ENCODE measurements at places on chromosomes 6 and 20. TPM values are rescaled to one million over a fixed set of nuclear protein-coding genes. Genes with fewer than 3 reads are reported as not detected.
A peak's percentile ranks its signal among the peaks of the same experiment; 100 is the strongest.

GRCh38 chr6:151036869-151037680, 171.6 kb downstream of the MTHFD1L start:
- no peaks in the 10 kb centered on the region for H3K27me3 ChIP-seq
- DNase-seq: no peak
- no peaks in the 10 kb centered on the region for H3K36me3 ChIP-seq
- no peak overlapping the region for H3K27ac ChIP-seq
- H3K4me1 ChIP-seq: no peaks in the 10 kb centered on the region

DNA sequence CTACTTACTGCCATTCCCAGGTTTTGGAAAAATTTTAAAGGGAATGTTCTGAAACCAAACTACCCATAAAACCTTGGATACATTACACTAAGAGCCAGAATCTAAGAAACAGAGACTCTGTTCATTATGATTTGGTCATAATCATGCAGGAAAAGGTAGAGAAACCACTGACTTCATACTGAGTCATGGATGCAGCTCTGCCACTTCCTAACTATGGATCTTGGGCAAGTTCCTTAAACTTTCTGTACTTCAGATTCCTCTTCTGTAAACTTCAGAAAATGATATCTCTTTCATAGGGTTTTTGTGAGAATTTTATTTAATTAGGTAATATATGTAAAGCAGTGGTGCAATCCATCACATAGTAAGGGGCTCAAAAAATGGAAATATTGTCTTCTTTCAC, 20.0 kb downstream of the PLA2G7 start:
- H3K36me3 ChIP-seq: no peaks in the 10 kb centered on the region
- no peak overlapping the region for H3K27ac ChIP-seq
- DNase-seq: no peak
- no peaks in the 10 kb centered on the region for H3K4me1 ChIP-seq
- no peaks in the 10 kb centered on the region for H3K27me3 ChIP-seq

DNA sequence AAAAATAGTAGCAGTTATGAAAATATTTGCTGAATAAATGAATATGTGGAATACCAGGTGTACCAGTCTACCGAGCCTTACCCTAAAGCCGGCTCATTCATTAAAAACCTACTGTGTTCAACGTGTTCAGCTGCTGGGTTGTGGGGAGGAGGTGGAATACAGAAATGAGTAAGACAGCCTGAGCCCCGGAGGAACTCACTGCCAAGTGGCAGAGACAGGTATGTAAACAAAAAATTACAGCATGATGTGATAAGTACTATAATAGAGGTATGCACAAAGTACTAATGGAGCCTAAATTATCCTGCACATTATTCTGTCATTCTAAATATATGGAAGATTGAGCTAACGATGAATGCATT, 6.8 kb upstream of the ADTRP start:
- no peaks in the 10 kb centered on the region for H3K27me3 ChIP-seq
- no peaks in the 10 kb centered on the region for H3K36me3 ChIP-seq
- peak; percentile 36 for DNase-seq
- no peak overlapping the region for H3K27ac ChIP-seq
- no peak overlapping the region for H3K4me3 ChIP-seq
- H3K4me1 ChIP-seq: peaks cover 3% of the 10 kb centered on the region

DNA sequence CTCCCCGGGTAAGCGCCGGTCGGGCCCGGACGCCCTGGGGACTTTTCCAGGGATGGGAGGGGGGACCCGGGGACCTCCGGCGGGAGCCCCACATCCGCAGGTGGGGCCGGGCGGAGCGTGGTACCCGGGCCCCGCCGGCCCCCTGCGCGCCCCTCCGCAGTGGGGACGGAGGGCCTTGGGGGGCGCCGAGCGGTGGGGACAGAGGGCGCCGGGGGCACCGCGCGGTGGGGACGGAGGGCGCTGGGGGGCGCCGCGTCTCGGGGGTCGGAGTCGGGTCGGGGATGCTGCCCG, 270 bp downstream of the PLEKHG1 start:
- H3K36me3 ChIP-seq: no peaks in the 10 kb centered on the region
- H3K27me3 ChIP-seq: no peaks in the 10 kb centered on the region
- peak overlapping the region; percentile 51 for H3K4me3 ChIP-seq

- no peak overlapping the region for H3K27ac ChIP-seq
- no peaks in the 10 kb centered on the region for H3K4me1 ChIP-seq
- DNase-seq: no peak
- H3K27me3 ChIP-seq: no peaks in the 10 kb centered on the region
- H3K4me3 ChIP-seq: no peak overlapping the region
- H3K36me3 ChIP-seq: no peaks in the 10 kb centered on the region
These were observed 13.8 kb downstream of the MDFI start for GRCh38 chr6:41651962-41652657.

GRCh38 chr6:41571021-41571780, 25.0 kb downstream of the FOXP4 start:
- DNase-seq: no peak
- peaks cover 27% of the 10 kb centered on the region for H3K4me1 ChIP-seq
- H3K27me3 ChIP-seq: no peaks in the 10 kb centered on the region
- H3K4me3 ChIP-seq: no peak overlapping the region

- H3K27me3 ChIP-seq: no peaks in the 10 kb centered on the region
- H3K27ac ChIP-seq: no peak overlapping the region
- H3K4me1 ChIP-seq: no peaks in the 10 kb centered on the region
- H3K4me3 ChIP-seq: no peak overlapping the region
- no peaks in the 10 kb centered on the region for H3K36me3 ChIP-seq
These were observed 15.9 kb upstream of the MDFI start for GRCh38 chr6:41622206-41622988.

GRCh38 chr6:84967389-84967788, 203.0 kb upstream of the TBX18 start:
- no peak overlapping the region for H3K27ac ChIP-seq
- no peaks in the 10 kb centered on the region for H3K36me3 ChIP-seq
- H3K27me3 ChIP-seq: no peaks in the 10 kb centered on the region

- no peak overlapping the region for H3K4me3 ChIP-seq
- no peaks in the 10 kb centered on the region for H3K4me1 ChIP-seq
- H3K27me3 ChIP-seq: no peaks in the 10 kb centered on the region
- H3K27ac ChIP-seq: peak overlapping the region; percentile 51
These were observed 58.7 kb downstream of the UTRN start for GRCh38 chr6:144343701-144344428.

GRCh38 chr6:134123666-134124208, 71.3 kb upstream of the SLC2A12 start:
- H3K27ac ChIP-seq: no peak overlapping the region
- no peaks in the 10 kb centered on the region for H3K4me1 ChIP-seq
- H3K27me3 ChIP-seq: no peaks in the 10 kb centered on the region
- no peaks in the 10 kb centered on the region for H3K36me3 ChIP-seq
- no peak overlapping the region for H3K4me3 ChIP-seq

DNA sequence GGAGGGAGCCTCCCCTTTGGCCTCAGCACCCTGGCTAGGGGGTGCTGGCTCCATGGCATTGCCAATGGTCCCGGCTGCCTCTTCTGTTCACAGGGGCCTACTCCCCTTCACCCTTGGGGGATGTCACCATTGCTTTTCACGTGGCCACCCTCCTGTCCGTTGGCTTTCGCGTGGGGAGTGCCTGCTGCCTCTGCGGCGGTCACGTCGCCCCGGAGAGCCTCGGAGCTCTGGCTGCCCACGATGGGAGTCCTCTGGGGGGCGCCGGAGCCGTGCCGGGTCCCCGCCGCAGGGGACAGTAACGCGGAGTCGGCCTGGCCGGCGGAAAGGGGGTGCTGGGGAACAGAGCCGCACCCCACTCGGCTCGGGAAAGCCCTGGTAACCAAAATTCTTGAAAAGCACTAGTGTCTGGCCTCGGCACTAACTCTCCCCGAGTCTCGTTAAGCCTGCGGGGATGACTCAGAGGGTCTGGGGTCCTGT, 661 bp upstream of the HEBP2 start:
- DNase-seq: no peak
- peak overlapping the region; percentile 75 for H3K4me3 ChIP-seq
- H3K4me1 ChIP-seq: peaks cover 2% of the 10 kb centered on the region
- peak overlapping the region; percentile 96 for H3K27ac ChIP-seq
- H3K36me3 ChIP-seq: peaks cover 7% of the 10 kb centered on the region

GRCh38 chr6:35148167-35148741, 7.1 kb upstream of the TCP11 start:
- DNase-seq: no peak
- no peaks in the 10 kb centered on the region for H3K4me1 ChIP-seq
- no peaks in the 10 kb centered on the region for H3K36me3 ChIP-seq
- H3K27ac ChIP-seq: no peak overlapping the region
- H3K4me3 ChIP-seq: no peak overlapping the region
- H3K27me3 ChIP-seq: no peaks in the 10 kb centered on the region

DNA sequence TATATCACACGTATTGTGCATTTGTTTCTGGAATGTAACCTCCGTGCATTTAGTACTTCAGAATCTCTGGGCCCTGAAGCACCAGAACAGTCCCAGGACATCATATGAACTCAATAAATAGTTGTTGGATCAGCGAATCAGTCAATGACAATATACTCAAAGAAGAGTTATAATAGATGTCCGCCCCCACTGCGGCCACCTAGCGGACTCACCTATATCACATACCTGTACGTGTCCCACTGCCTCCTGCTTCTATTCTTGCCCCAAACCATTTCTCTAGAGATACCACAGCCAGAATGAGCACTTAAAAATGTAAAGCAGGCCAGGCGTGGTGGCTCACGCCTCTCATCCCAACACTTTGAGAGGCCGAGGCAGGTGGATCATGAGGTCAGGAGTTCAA, 73.9 kb downstream of the DCDC2 start:
- H3K4me3 ChIP-seq: no peak overlapping the region
- H3K27ac ChIP-seq: no peak overlapping the region
- no peaks in the 10 kb centered on the region for H3K4me1 ChIP-seq
- H3K27me3 ChIP-seq: peaks cover 4% of the 10 kb centered on the region
- no peak for DNase-seq
- no peaks in the 10 kb centered on the region for H3K36me3 ChIP-seq

GRCh38 chr20:31833130-31833930, 12.1 kb downstream of the FOXS1 start:
- no peak for DNase-seq
- no peak overlapping the region for H3K4me3 ChIP-seq
- no peaks in the 10 kb centered on the region for H3K36me3 ChIP-seq
- H3K27me3 ChIP-seq: no peaks in the 10 kb centered on the region
- H3K4me1 ChIP-seq: no peaks in the 10 kb centered on the region
- no peak overlapping the region for H3K27ac ChIP-seq

DNA sequence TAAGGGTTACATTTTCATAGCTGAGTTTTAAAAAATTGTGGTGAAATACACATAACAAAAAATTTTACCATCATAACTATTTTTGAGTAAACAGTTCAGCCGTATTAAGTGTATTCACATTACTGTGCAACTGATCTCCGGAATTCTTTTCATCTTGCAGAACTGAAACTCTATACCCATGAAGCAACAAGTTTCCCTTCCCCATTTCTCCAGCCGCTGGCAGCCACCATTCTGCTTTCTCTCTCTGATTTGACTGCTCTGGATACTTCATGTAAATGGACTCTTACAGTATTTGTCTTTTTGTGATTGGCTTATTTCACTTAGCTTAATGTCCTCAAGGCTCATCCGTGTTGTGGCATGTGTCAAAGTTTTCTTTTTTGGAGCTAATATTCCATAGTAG, 341.6 kb downstream of the QKI start:
- DNase-seq: no peak
- H3K4me3 ChIP-seq: no peak overlapping the region
- no peaks in the 10 kb centered on the region for H3K4me1 ChIP-seq
- no peaks in the 10 kb centered on the region for H3K36me3 ChIP-seq
- H3K27me3 ChIP-seq: no peaks in the 10 kb centered on the region

DNA sequence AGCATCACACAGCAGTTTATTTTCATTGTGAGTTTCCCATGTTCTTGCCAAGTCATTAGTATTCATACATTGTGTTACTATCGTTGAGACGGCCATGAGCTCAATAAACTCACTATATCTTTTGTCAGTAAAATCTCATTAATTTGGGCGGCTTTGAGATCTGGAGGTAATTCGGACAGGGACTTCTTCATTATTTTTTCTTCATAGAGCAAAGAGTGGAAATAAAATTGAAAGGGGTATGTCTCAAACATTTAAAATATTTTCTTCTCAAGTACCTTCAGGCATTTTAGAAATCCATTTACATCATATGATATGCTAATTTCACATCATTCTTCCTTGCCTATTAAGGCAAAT, 14.6 kb downstream of the NOX3 start:
- H3K36me3 ChIP-seq: no peaks in the 10 kb centered on the region
- no peaks in the 10 kb centered on the region for H3K27me3 ChIP-seq
- H3K4me1 ChIP-seq: no peaks in the 10 kb centered on the region
- no peak for DNase-seq
- no peak overlapping the region for H3K4me3 ChIP-seq
- H3K27ac ChIP-seq: no peak overlapping the region

DNA sequence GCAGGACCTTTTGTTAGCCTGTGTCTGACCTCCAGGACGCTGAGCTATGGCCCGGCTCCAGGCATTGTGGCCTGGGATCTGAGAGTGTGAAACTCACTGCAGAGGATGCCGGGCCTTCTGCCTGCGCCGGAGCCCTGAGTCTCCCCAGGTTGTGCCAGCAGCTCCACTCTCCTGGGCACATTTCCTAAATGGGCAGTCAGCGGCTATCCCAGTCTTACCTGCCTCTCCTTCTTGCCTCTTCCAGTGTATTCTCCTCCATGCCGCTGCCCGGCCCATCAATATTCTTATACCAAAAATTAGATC, 397.8 kb downstream of the CDH4 start:
- no peak overlapping the region for H3K4me3 ChIP-seq
- H3K4me1 ChIP-seq: no peaks in the 10 kb centered on the region
- no peak overlapping the region for H3K27ac ChIP-seq
- no peaks in the 10 kb centered on the region for H3K27me3 ChIP-seq
- no peaks in the 10 kb centered on the region for H3K36me3 ChIP-seq

- H3K27ac ChIP-seq: no peak overlapping the region
- DNase-seq: no peak
- no peak overlapping the region for H3K4me3 ChIP-seq
- no peaks in the 10 kb centered on the region for H3K27me3 ChIP-seq
- H3K36me3 ChIP-seq: no peaks in the 10 kb centered on the region
These were observed 12.0 kb downstream of the PTPN1 start for GRCh38 chr20:50522053-50522674.

DNA sequence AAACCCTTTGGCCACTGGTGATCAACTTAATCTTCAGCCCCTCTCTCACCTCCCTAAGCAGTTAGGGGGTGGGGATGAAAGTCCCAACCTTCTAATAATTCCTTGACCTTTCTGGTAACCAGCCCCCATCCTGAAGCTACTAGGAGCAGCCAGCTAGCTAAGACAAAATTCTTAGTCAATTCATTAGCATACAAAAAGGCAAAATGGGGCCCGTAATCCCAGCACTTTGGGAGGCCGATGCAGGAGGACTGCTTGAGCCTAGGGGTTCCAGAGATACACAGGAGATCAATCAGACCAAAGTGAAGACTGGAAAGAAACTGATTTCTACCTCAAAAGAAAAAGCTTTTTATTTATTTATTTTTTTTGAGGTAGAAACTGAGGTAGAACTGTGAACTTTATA, 1.8 kb downstream of the ASCC3 start:
- no peak for DNase-seq
- H3K4me1 ChIP-seq: no peaks in the 10 kb centered on the region
- H3K27ac ChIP-seq: no peak overlapping the region

ADTRP gene
- 0.74 TPM for total RNA-seq

SIRPB2 gene
- total RNA-seq: 3.2 TPM

LY6G6C gene
- not detected for total RNA-seq

TCP11 gene
- total RNA-seq: 33.3 TPM

TOX2 gene
- 52.8 TPM for total RNA-seq

NOTCH4 gene
- 14.6 TPM for total RNA-seq

MYLK2 gene
- 0.91 TPM for total RNA-seq

FOXA2 gene
- 0.59 TPM for total RNA-seq

BCAS4 gene
- 11.4 TPM for total RNA-seq

NHLRC1 gene
- 2.7 TPM for total RNA-seq

B3GAT2 gene
- total RNA-seq: 0.91 TPM

RBM24 gene
- 4.4 TPM for total RNA-seq

PNLDC1 gene
- not detected for total RNA-seq

ADGRB3 gene
- 0.59 TPM for total RNA-seq

NRSN1 gene
- 0.45 TPM for total RNA-seq
